ENCODE measurements at places on chromosomes 2 and 18.
A peak's percentile ranks its signal among the peaks of the same experiment; 100 is the strongest.

- DNase-seq = no peak
- H3K36me3 ChIP-seq = no peaks in the 10 kb centered on the region
- no peak overlapping the region for H3K27ac ChIP-seq
- no peak overlapping the region for H3K4me3 ChIP-seq
Observed at GRCh38 chr2:126676221-126677175, 20.5 kb downstream of the GYPC start.

DNA sequence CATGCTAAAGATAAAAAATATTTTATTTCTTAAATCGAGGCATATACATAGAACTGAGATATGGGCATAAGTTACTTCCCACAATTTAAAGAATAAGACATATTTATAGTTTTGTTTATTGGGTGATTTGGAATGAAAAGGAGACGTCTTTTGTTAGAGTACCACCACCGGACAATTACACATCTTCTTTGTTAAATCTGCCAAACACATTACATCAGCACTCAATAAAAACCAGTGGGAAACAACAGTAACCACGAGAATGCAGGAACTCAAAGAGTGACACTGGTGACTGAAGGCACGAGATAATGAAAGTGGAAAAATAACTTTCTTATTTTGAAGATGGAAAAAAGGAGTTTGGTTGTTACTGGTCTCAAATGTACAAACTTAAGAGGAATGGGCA, 92.6 kb upstream of the TFCP2L1 start:
- no peak overlapping the region for H3K4me3 ChIP-seq
- no peak for DNase-seq
- H3K27me3 ChIP-seq = no peaks in the 10 kb centered on the region
- no peaks in the 10 kb centered on the region for H3K4me1 ChIP-seq
- H3K36me3 ChIP-seq = no peaks in the 10 kb centered on the region

GRCh38 chr2:230738391-230738811, 25.8 kb downstream of the CAB39 start:
- H3K27me3 ChIP-seq = no peaks in the 10 kb centered on the region
- DNase-seq = no peak
- no peaks in the 10 kb centered on the region for H3K36me3 ChIP-seq
- no peak overlapping the region for H3K27ac ChIP-seq
- H3K4me1 ChIP-seq = no peaks in the 10 kb centered on the region
- no peak overlapping the region for H3K4me3 ChIP-seq

GRCh38 chr18:68083776-68084175, 567.3 kb upstream of the DSEL start:
- no peaks in the 10 kb centered on the region for H3K4me1 ChIP-seq
- no peaks in the 10 kb centered on the region for H3K27me3 ChIP-seq
- H3K27ac ChIP-seq = no peak overlapping the region
- H3K4me3 ChIP-seq = no peak overlapping the region
- no peaks in the 10 kb centered on the region for H3K36me3 ChIP-seq
- DNase-seq = no peak

DNA sequence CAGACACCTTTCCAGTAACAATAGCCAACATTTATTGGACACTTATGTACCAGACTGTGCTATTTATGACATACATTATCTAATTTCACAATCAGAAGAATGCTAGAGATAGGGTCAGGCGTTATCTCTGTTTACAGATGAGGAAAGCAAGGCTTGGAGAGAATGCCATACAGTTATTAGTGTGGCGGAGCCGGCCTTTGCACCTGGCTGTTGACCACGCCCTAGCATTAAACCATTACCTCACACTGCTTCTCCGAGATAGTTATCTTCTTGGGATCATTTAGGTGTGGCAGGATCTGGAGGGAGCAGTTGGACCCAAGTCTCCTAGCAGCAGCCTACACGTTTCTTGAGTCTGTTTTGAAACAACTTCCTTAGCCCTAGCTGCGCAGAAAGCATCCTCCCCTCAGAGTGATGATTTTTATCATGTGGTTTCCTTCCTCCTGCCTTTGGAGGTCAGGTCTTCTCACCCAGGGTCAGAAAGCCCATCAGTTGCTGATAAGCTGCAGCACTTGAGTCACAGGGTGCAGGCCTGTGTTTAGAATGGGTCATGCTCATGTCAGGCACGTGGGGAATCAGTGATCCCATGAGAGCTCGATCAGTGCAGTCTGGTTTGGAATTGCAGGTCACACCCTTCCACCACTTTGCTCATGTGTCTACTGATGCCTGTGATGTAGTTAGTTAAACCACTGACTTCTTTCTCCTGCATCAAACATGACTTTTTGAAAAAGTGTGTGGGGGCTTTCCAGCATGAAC, 118.2 kb downstream of the SPTBN1 start:
- no peak overlapping the region for H3K4me3 ChIP-seq
- no peak overlapping the region for H3K27ac ChIP-seq
- H3K4me1 ChIP-seq = peaks cover 12% of the 10 kb centered on the region
- H3K36me3 ChIP-seq = no peaks in the 10 kb centered on the region
- H3K27me3 ChIP-seq = no peaks in the 10 kb centered on the region
- no peak for DNase-seq

DNA sequence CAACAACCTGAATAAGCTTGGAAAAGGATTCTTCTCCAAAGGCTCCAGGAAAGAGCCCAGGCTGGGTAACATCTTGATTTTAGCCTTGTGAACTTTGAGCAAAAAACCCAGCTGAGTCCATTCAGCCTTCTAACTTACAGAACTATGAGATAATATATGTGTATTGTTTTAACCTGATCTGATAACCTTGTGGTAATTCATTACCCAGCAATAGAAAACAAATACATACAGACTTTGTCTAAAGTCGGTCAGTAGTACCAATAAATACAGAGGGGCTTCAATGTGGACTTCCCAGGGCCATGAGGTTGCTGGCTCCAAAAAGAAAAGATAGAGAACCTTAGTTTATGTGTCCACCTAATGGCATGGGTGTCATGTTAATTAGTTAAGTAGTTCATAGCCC, 191.8 kb downstream of the KCNH7 start:
- DNase-seq = no peak
- H3K27me3 ChIP-seq = no peaks in the 10 kb centered on the region
- no peak overlapping the region for H3K27ac ChIP-seq
- no peak overlapping the region for H3K4me3 ChIP-seq
- no peaks in the 10 kb centered on the region for H3K4me1 ChIP-seq

DNA sequence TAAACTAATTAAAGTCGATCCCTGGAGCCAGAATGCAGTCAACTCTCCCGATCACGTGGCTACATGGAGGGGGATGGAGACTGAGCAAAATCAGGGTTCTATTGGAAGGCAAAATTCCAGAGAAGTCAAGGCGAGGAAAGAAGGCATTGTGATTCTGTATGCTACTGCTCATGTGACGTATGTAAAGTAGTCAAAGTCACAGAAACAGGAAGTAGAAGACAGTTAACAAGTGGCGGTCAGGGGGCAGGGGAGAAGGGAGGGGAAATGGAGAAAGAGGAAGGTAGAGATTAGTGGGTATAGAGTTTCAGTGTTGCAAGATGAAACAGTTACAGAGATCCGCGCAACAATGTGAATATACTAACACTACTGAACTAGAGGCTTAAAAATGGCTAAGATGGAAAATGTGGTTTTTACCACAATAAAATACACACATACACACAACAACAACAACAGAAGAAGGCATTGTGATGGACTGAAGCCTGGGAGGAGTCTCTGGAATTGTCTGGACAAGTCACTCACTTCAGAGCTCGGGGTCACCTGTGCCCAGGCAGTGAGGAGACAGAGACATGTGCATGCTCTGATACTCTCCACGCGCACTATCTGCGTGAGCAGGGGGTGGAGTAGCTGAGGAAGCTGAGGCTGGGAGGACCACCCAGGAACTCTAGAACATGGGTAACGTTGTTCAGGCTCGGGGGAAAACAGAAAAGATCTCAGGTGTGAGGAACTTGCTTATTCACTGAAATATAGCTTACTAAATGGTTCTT, 89.9 kb upstream of the CDCA7 start:
- no peak overlapping the region for H3K4me3 ChIP-seq
- no peak overlapping the region for H3K27ac ChIP-seq
- no peaks in the 10 kb centered on the region for H3K36me3 ChIP-seq
- no peaks in the 10 kb centered on the region for H3K27me3 ChIP-seq
- DNase-seq = peak; percentile 7

- no peaks in the 10 kb centered on the region for H3K36me3 ChIP-seq
- no peaks in the 10 kb centered on the region for H3K27me3 ChIP-seq
- H3K4me1 ChIP-seq = no peaks in the 10 kb centered on the region
Observed at GRCh38 chr2:60554646-60555065, 1.2 kb upstream of the BCL11A start.

DNA sequence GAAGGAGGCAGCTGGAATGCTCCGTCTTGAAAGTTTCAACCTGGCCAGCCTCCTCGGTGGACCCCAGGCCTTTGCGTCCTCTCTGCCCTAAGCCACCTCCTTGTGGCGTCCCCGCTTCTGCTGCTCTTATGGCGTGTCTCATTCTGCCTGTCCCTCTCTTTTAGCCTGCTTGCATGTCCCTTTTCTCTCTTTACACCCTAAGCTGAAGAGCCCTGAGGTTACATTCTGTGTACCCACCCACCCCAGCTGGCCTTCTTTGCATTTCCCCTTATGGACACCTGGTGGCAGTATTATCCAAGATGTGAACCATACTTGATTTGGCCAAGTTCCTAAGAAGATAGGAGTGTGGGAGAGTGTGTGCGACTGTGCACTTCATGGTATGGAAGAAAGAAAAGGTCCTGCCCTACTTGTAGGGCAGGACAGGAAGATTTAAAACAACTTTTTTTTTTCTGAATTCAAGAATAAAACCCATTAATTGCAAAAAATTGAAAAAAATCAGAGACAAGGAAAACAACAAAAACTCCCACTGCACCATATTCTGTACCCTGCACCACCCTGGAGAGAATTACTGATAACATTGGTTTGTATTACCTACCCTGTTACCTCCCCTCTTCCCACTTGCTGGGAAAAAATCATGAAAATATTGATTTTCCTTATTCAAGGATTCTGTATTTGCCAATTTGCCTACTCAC, 77.4 kb downstream of the DYSF start:
- peak; percentile 50 for DNase-seq
- no peak overlapping the region for H3K27ac ChIP-seq
- H3K4me3 ChIP-seq = no peak overlapping the region
- H3K27me3 ChIP-seq = no peaks in the 10 kb centered on the region

DNA sequence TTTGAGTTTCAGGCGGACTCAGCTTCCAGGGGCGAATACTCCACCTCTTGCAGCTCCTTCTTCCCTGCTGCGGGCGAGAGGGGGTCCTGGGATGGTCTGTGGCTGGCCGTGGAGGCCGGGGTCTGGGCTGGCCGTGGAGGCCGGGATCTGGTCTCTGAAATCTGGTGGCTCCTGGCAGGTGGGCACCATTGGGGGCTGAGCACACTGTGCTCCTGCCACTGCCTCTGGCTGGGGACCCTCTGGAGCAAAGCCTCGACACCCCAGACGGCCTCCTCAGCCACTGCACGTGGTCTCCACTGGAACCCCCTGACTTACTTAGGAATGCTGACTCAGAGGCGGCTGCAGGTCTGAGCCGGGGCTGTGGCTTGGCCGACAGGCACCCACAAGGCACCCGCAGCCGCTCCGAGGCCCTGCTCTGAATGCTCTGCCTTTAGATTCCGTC, 100.1 kb upstream of the ALKAL2 start:
- H3K27ac ChIP-seq = no peak overlapping the region
- no peak overlapping the region for H3K4me3 ChIP-seq
- no peaks in the 10 kb centered on the region for H3K27me3 ChIP-seq
- DNase-seq = no peak
- no peaks in the 10 kb centered on the region for H3K36me3 ChIP-seq

DNA sequence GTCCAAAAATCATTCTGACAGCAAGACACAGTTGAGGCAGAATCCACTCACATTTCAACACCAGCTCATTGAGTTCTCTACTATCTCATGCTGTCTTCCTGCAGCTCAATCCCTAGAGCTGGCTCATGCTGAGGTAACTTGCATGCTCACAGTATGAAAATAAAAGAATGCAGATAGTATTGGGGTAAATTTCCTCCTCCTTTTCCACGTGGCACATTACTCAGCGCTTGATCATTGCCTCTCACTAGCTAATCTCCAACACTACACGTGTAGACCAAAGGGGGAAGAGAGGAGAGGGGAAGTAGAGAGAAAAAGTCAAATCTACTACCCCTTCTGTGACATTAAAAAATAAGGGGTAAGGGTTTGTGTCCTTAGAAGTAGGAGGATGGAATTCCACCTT, 300.6 kb downstream of the AFF3 start:
- no peaks in the 10 kb centered on the region for H3K27me3 ChIP-seq
- H3K27ac ChIP-seq = no peak overlapping the region
- DNase-seq = no peak
- no peak overlapping the region for H3K4me3 ChIP-seq

DNA sequence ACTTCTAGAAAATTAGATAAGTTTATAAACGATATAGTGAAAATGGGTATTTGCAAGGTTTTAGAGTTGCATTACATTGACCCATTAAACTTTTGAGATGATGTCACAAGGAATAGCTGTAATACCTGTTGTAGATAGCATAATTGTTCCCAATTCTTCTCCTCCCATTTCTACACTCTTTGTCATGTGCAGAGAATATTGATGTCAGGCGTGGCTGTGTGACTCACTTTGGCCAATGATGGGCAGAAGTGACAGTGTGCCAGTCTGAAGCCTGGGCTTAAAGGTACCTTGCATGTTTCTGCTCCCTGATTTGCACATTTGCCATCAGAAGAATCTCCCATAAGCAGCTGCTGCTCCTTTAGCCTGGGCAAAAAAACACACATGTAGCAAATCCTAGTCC, 26.9 kb upstream of the CCBE1 start:
- no peaks in the 10 kb centered on the region for H3K27me3 ChIP-seq
- H3K4me3 ChIP-seq = no peak overlapping the region
- H3K27ac ChIP-seq = no peak overlapping the region
- H3K4me1 ChIP-seq = 0 out of 2 replicates have a peak, but pooled peaks cover 1% of the 10 kb centered on the region
- H3K36me3 ChIP-seq = no peaks in the 10 kb centered on the region

DNA sequence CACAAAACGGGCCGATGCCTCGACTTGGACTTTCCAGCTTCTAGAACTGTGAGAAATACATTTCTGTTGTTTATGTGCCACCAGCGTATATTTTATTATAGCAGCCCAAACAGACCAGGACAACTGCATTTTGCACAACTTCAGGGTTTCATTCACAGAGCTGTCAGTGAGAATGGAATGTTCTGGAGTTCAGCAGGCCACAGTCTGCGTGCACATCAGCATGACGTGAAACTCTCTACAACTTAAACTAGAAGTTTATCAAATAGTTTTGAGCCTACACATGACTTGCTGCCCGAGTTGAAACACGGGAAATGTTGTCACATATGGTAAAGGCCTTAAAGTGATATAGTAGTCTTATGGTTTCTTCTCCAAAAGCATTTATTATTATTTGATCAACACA, 3.9 kb upstream of the TRIB2 start:
- no peak overlapping the region for H3K4me3 ChIP-seq
- no peaks in the 10 kb centered on the region for H3K36me3 ChIP-seq
- no peak overlapping the region for H3K27ac ChIP-seq
- no peak for DNase-seq
- no peaks in the 10 kb centered on the region for H3K27me3 ChIP-seq

DNA sequence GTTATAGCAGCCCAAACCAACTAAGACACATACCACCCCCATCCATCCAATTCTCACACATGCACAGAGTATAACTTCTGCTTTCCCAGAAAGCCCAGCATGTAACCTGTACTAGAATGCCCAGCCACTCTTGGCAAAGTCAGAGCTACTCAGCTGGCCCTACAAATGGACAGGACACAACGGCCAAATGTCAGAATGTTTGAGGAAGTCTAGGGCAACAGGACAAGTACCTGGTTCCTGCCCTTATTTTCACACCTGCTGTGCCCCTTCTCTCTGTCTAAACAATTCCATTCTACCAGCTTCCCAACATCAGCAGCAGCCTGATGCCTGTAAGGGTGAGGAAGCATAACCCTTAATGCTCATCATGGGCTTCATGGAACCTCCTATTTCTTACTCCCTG, 15.1 kb upstream of the BZW1 start:
- H3K4me3 ChIP-seq = no peak overlapping the region
- no peaks in the 10 kb centered on the region for H3K36me3 ChIP-seq
- no peak overlapping the region for H3K27ac ChIP-seq
- DNase-seq = no peak
- no peaks in the 10 kb centered on the region for H3K4me1 ChIP-seq
